Activated CD4-positive, alpha-beta T cell treated with anti-CD3 and anti-CD28 coated beads for 48 hours (primary cell): ENCODE measurements at places on chromosomes 2 and 18.

DNA sequence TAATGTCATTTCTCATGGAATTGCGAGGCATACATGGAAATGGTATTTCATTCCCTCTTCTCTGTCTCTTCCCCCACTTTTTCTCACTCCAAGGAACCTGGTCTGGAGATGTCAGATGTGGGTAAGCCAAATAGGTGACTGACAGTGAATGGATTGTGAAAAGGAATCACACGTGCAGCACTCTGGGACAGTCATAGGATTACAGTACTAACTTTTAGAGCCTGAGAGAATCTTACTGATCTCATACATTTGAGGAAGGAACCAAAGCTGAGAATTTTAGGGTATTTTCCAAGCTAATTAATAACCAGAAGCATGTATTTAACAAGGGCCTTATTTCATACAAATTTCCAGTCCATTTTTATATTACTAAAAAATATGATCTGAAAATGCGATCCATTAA, 58.1 kb upstream of the ERBB4 start:
- DNase-seq = no peak

GRCh38 chr18:26911840-26912239, 46.3 kb upstream of the AQP4 start:
- no peak for DNase-seq

DNA sequence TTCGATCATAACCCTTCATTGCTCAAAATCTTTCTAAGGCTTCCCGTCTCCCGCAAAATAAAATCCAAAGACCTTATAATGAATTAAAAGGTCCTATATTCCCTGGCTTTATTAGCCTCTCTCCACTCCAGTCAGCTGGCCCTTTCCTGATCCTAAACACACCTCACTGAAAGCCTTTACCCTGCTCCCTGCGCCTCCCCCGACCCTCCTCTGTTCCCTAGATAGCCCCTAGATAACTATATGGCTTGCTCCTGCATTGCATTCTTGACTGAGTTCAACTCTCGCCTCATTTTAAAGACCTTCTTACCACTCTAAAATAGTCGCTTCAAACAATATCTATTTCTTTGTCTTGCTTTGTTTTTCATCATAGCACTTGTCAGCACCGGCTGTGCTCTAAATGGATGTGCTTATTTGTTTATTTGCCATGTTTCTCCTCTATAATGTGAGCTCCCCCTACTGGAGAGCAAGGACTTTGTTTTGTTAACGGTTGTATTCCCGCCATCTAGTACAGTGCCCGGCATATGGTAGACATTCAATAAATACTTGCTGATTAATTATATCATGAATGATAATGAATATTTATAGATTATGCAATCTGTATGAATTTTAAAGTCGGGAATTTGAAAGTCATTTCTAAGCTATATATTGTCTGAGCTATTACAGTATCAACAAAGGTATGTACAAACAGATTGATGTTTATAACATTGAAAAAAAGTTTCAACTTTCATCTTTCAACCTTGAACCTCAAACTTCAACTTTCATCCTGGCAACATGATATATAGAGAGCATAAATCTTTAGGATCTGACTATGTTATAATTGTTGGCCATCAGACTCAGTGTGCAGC, 32.4 kb upstream of the VIT start:
- peak; percentile 12 for DNase-seq

- DNase-seq = no peak
Observed at GRCh38 chr2:202122980-202123720, 50.1 kb downstream of the KIAA2012 start.

DNA sequence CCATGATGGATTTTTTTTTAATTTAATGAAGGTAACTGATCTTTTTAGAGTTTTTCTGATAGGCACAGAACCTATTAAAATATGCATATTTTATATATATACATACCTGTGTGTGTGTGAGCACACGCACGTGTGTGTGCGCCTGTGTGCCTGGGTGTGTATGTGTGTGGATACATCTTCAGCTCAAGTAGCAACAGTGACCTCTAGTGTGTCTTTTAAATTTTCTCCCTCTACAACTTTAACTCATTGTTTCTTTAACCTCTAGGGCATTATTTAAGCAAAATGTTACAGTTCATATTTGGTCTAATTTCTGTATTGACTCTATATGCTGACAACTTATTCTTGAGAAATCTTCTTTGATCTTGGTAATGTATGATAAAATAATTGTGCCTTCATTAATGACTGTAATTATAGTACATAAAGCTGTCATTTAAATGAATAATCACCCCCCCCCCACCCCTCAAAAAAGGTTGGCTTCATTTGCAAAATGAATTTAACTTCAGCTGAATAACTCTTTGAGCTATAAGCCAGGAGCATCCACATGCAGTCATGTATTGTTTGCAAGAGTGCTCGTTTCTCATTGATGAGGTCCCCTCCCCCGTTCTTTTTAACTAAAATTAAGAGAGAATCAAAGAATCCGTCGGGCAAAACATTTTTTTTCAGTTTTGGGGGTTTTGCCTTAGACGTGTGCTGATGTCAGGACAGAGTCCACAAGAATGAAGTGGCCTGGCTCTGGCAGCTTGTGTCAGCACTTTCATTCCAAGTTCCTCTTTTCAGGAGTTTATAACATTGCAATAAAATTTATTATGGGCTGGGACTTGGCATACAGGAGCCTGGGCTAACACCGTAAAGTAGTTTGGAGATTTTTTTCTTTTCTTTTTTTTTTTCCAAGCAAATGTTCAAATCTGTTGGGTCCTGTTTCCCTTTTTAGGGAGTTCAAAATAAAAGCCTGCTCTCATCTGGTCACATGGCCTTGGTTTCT, 80.0 kb downstream of the ETAA1 start:
- no peak for DNase-seq

DNA sequence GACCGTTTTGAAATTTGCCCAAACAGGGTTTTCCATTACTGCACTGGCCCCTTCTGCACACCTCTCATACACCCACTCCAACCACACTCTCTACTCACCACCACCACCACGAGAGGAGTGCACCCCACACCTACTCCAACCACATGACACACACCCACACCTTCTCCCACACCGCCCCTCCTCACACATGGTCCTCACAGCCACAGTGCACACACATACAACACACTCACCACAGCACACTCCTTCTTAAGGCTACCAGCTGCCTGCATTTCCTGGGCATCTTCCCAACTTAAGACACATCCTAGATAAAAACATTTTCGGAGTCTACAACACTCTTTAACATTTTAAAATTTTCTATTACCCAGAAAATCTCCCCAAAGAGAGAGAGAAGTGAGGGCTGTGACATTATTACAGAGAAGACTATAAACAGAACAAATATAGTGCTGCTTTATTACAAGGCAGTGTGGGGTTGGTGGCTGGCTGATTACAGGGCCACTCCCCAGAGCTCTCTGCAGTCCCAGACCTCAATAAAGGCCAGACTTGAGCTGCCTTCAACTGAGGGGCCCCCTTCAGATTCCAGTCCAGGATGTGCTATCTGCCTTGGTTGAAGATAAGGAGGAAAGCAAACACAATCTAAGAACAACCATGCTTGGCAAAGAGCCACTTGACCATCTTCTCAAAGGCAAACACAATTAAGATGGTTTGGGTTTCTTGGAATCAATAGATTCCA, 36.1 kb downstream of the NHEJ1 start:
- DNase-seq = peak; percentile 5

DNA sequence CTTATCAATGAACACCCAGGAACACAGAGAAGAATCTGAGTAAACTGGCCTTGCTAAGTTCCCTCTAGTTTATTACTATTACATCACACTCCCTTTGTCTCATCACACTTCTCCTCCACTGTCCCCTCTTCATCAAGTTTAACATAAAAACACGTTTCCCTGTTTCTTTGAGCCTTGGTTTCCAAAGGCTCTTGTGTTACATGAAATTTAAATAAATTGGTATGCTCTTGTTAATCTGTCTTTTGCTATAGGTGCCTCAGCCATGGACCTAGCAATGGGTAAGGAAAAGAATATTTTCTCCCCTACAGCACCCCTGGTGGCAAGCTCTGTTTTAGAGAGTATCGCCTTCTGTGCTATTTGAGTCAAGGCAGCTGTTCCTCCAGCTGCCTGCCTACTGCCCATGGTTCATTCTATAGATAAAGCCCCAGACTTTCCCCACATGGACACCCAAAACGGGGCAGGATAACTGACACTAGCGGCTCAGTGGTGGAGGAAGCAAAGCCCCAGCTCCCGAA, 31.8 kb downstream of the TGIF1 start:
- peak; percentile 29 for DNase-seq

DNA sequence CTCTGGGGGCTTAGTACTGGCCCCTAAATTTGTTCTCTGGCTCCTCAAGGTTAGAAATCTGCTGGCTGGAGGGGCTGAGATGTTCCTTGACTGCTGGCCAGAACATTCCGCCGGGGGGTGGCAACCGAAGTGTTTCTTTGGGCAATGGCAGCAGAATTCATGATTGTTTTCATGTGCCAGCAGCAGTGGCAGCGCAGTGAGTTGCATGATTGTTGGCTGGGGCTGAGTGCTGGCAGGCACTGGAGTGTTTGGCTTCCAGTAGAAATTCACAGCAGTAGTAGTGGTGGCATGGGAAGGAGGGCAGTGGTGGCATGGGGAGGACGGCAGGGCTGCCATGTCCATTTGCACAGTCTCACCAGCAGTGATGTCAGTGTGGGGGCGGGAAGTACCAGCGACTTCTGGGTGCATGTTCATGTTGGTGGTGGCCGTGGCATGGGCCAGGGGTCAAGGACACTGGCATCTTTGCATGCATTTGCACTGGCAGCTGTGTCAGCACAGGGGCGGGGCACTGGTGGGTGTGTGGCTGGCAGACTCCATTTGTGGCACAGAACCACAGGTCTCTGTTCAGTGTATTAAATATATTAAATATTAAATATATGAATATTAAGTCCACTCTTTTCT, 130.6 kb upstream of the CDH7 start:
- no peak for DNase-seq

DNA sequence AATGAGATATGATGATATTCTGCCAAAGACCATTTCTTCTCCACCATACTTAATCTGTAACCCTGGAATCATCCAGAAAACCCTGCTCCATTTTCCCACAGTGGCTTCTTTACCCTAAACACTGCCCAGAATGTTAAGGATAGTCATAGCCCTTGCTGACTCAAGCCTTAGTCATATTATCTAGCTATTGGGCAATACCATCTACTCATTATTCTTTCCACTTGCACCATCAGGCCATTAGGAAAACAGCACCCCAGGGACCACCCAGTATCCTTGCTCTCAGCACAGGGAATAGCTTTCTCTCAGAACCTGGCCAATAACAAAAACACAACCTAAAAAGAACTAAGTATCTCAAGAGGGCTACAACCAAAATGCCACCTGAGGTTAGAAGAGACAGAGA, 445.7 kb upstream of the SLC14A2 start:
- no peak for DNase-seq

DNA sequence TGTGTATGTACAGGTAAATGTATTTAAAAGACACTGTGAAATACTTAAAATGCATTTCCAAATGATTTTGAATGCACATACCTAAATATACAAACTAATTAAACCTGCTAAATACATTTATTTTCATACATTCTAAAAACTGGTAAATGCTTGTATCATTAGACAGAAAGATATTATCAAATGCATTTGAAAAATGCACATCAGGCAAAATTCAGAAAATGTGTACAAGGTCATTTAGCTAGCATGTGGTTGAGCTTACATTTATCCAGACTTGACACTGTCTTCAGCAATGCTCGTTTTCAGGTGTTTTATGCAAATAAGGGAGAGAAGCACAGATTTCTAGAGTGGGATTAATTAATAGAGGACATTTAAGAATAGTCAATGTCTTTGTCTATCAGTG, 374.2 kb downstream of the SUCLG1 start:
- DNase-seq = no peak

DNA sequence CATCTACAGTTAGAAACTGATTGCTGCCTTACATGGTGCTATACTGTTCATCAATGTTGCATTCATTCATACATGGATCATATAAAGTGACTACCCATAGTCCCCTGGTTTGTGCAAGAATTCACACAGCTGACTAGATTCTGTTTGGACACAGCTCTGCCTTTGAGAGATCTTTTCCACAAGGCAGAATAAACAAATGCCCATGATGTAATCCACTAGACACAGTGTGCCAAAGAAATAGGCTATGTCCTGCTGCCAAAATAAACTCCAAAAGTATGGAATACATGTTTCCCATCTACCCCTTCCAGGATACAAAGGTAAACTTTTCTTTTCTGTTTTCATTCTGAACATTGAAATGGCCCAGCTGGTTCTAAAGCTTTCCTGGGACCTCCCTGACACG, 269.4 kb upstream of the CHAC2 start:
- no peak for DNase-seq

DNA sequence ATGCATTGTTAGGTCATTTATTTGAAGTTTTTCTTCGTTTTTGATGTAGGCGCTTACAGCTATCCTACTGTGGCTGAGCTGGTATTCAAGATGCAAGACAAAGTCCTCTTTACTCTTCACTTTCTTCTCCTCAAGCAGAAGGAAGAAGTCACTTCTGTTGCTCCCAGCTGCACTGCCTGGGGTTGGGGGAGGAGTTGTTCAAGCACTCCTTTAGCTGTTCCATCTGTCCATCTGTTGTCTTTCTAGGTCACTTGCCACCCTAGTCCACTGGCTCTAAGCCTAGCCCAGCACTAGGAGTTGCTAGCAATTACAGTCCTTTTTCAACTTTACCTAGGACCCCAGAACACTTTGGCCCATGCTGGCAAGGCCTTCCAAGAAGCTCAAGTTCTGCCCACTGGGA, 200.6 kb upstream of the RBMS1 start:
- DNase-seq = no peak

GRCh38 chr18:79642626-79643025, 37.0 kb upstream of the CTDP1 start:
- no peak for DNase-seq

GRCh38 chr2:100394111-100394641, 23.3 kb downstream of the CHST10 start:
- no peak for DNase-seq

DNA sequence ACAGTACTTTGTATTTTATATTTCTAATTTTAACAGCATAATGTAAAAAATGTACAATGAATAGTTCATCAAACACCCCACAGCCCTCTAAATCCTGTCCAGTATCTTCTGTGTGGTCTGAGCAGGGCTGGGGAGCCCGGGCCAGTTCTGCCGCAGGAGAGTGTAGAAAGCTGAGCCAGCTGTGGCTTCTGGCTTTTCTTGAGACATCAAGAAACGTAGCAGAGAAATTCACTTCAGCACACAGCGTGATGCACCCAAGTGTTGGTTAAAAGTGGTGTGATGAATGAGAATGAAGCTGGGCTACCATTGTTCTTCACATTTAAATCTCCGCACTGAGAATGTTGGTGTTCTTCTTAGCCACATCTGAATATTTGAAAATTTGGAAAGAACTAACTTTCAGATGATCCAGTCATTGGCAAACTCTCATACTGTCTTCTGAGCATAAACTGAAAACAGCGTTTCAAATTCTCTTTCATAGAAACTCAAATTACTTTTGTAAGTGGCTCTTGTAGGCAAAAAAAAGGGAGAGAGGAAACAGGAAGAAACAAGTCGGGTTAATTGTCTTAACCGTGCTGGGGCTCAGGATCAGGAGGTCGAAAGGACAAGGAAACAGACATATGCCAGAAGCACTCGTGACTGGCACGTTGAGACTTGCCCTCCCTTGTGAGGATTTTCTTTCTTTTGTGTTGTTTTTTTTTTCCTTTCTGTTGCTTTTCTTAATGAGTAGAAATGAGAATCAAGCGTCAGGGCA, 23.4 kb upstream of the TMEM87B start:
- DNase-seq = no peak
